Renal pelvis (tissue), 12 donors: ENCODE measurements at places on chromosomes 5 and 9. TPM values are rescaled to one million over a fixed set of nuclear protein-coding genes. Genes with fewer than 3 reads are reported as not detected.

Gene SLC26A2
- polyA plus RNA-seq, result 17.2 TPM

Gene CYSRT1
- 17.0 TPM for polyA plus RNA-seq

Gene CDKN2B
- polyA plus RNA-seq, result 0.44 TPM

Gene RNF44
- 64.7 TPM for polyA plus RNA-seq

Gene SLCO6A1
- polyA plus RNA-seq, result not detected

Gene HTR1A
- polyA plus RNA-seq, result not detected

Gene ATOX1
- polyA plus RNA-seq, result 102 TPM

Gene N4BP3
- polyA plus RNA-seq, result 5.0 TPM

Gene SPOCK1
- polyA plus RNA-seq, result 9.5 TPM

Gene PCDHB16
- 5.1 TPM for polyA plus RNA-seq

Gene PCDHB7
- polyA plus RNA-seq, result 3.5 TPM
